ENCODE measurements at places on chromosomes 2 and 18. TPM values are rescaled to one million over a fixed set of nuclear protein-coding genes. Genes with fewer than 3 reads are reported as not detected.

Gene ZNF397
- total RNA-seq = 3.9 TPM

Gene IL18R1
- 0.82 TPM for total RNA-seq

Gene OSBPL6
- total RNA-seq = 0.65 TPM

Gene PAIP2B
- 0.65 TPM for total RNA-seq

Gene LRATD1
- total RNA-seq = 2.1 TPM

Gene R3HDM1
- 10.6 TPM for total RNA-seq

Gene SALL3
- total RNA-seq = not detected
